ENCODE measurements at places on chromosomes 1 and 21.

DNA sequence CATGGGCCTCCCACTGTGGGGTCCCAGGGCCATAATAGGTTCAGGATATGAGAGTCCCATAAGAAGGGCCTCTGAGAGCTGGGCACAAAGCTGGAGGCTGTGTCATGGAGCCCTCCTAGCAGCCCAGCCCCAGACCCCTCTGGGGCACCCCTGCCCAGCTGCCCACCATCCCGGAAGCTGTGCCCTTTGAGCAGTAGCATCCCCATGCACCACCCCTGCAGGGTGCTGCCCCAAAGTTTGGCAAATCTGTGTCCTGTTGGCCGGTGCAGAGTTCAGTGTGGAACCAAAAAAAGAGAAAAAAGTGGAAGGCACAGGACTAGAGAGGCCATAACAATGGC is 17.6 kb downstream of the TNNT2 start:
- DNase-seq: no peak

GRCh38 chr1:99589186-99589636 is 56.7 kb upstream of the PALMD start:
- DNase-seq: no peak

GRCh38 chr1:223748773-223749733 is 36.7 kb downstream of the CAPN2 start:
- DNase-seq: no peak

DNA sequence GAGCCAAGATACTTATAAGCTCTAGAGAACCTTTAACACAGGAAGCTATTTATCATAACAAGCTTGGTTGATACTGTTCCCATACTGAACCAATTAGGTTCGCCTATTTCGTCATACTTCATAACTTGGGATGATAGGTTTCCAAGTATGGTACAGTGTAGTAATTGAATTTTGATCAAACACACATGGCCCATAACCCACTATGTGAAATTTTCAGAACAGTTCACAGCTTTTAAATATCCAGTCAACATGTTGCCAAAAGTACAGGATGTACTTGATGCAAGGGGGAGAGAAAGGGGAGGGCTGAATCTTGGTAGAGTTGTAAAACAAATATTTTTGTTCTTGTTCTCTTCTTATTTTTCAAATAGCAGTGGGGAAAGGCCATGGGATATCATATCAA is 86.6 kb downstream of the TM2D1 start:
- DNase-seq: peak; percentile 96

DNA sequence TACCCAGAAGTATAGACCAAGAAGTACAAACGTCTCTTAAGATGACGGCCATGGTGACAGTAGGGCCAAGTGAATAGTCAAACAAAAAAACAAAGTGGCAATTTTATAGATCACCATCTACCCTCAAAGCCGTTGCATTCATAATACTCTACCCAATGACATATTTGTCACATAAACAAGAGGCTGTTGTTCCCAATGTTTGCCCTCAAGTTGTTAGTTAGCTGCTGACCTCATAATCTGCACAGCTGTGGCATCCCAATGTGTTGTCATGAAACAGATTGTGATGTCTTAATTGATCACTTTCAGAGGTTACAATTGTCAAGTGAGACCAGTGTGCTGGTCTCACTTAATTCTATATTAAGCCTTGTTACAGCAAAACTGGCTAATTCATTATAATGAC is 333.8 kb downstream of the ST6GALNAC3 start:
- DNase-seq: no peak

GRCh38 chr1:42979896-42980800 is 21.5 kb upstream of the SLC2A1 start:
- DNase-seq: no peak

DNA sequence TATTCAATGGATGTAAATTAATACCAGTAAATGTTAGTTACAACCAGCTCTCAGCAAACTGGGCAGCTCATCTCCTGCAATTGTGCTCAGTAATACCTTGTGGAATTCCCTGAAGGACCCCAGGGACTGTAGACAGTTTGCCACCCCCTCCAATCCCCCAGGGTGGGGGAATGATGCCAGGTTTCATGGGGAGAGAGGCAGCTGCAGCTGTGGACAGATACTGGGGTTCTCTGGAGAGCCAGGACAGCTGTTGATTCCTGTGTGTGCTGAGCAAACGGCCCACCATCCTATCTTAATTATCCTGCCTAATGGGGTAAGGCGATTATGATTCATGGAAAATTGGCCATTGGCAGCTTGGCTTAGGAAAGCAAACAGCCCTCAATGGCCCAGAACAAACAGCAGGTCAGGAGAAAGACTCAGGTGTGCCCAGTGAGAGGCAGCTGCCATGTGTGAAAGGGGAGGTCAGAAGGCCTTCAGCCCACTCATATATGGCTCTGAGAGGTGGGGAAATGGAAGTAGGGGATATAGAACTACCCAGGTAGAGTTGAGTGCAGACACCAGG is 148.9 kb upstream of the CTTNBP2NL start:
- DNase-seq: no peak

GRCh38 chr1:2962541-2962940 is 58.7 kb upstream of the ACTRT2 start:
- DNase-seq: no peak

GRCh38 chr1:162376691-162377090 is at the start of gene SPATA46:
Gene SPATA46, minus strand, starts transcription at chr1:162376854. Its CDS starts 64 bp downstream, at chr1:162376790.
- no peak for DNase-seq
